ENCODE measurements at places on chromosomes 12 and 14.

GRCh38 chr12:43309959-43310358 lies 242.0 kb downstream of the ADAMTS20 start:
- DNase-seq: no peak

GRCh38 chr14:68786491-68787091 lies 6.3 kb downstream of the ZFP36L1 start:
- DNase-seq: no peak

DNA sequence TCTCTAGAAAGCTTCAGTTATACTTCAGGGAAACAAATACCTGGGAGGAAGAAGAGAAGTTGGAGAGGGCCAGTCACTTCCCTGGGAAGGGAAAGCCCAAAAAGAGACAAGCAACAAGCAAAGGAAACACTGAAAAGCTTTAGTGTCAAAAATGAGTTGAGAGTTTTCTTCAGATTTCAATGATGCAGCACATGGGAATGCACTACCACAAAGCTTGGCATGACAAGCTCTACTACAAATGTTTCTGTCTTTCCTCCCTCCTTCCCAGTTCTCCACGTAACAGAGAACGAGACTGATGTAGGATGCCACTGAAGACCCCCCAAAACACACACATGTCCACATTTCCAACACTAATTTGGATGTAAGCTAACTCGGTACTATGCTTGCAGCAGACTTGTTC lies 26.8 kb upstream of the ADAMTS20 start:
- no peak for DNase-seq

- DNase-seq: no peak
Measured at GRCh38 chr12:92602476-92602875, 100.3 kb upstream of the PLEKHG7 start.

GRCh38 chr12:131368668-131369071 lies 342.2 kb upstream of the SFSWAP start:
- no peak for DNase-seq

DNA sequence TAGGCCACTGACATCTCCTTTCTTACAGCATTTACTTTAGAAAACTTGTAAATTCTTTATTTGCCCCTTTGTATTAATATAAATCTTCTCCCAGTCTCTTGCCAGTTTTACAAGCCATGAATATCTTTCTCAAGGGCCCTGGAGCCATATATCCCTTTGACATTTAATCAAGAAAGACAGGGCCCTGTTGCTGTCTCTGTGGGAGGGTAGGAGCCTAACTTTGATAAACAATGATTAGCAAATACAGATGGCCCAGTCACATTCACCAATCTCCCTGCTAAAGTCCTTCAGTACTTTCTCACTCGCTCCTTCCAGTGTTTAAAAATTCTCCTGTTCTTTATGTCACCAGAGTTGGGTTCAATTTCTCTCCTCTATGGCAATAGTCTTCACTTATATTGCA lies 479.8 kb upstream of the USP15 start:
- no peak for DNase-seq

- DNase-seq: no peak
Measured at GRCh38 chr12:85805654-85806053, 30.6 kb downstream of the RASSF9 start.

DNA sequence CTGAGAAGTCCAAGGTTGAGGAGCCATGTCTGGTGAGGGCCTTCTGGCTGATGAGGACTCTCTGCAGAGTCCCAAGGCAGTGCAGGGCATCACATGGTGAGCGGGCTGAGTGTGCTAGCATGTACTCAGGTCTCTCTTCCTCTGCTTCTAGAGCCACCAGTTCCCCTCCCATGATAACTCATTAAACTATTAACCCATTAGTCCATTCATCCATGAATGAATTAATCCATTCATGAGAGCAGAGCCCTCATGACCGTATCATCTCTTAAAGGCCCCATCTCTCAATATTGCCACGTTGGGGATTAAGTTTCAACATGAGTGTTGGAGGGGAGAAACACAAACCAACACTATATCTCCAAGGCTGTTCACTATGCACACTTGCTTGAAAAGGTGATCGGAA lies 83.7 kb downstream of the TMEM30B start:
- DNase-seq: no peak

DNA sequence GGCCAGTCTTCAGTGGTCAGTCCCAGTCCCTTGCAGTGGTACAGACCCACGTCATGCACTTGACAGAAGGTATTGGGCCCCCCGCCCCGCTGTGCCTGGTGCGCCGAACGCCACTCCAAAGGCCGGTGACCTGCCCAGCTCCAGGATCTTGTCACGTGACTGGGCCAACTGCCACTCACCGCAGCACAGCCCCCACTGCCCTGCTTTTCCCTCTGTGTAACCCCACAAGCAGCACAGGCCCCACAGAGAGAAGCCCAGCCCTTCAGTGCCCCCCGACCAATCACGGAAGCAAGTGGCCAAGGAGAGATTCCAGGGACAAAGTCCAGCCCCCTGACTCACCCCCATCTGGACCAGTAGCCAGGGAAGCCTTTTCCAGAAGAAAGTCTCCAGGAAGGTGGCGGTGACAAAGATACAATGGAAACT lies 498 bp downstream of the GPR132 start:
- DNase-seq: no peak

DNA sequence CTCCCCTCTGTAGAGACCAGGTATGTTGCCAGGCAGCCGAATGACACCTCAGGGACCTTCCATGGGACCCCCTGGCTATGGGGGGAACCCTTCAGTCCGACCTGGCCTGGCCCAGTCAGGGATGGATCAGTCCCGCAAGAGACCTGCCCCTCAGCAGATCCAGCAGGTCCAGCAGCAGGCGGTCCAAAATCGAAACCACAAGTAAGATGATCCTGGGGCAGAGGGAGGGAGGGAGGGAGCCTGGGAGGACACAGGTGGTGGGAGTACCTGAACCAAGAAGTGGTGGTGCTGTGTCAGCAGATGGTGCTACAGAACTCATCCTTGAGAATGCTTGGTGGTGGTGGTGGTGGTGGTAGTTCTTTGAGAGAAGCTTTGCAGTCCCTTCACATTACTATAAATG lies 1.0 kb downstream of the SMARCD1 start:
- no peak for DNase-seq

DNA sequence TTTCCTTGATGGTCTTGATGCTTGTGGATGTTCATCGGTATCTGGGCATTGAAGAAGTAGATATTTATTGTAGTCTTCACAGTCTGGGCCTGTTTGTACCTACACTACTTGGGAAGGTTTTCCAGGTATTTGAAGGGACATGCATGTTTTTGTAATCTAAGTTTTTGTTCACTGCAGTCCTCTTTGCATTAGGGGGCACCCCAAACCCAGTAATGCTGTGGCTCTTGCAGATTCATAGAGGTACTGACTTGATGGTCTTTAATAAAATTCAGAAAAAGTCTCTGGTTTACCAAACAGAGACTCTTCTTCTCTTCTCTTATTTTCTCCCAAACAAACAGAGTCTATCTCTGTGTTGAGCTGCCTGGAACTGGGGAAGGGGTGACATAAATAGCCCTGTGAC lies 150.9 kb upstream of the SLC16A7 start:
- no peak for DNase-seq

DNA sequence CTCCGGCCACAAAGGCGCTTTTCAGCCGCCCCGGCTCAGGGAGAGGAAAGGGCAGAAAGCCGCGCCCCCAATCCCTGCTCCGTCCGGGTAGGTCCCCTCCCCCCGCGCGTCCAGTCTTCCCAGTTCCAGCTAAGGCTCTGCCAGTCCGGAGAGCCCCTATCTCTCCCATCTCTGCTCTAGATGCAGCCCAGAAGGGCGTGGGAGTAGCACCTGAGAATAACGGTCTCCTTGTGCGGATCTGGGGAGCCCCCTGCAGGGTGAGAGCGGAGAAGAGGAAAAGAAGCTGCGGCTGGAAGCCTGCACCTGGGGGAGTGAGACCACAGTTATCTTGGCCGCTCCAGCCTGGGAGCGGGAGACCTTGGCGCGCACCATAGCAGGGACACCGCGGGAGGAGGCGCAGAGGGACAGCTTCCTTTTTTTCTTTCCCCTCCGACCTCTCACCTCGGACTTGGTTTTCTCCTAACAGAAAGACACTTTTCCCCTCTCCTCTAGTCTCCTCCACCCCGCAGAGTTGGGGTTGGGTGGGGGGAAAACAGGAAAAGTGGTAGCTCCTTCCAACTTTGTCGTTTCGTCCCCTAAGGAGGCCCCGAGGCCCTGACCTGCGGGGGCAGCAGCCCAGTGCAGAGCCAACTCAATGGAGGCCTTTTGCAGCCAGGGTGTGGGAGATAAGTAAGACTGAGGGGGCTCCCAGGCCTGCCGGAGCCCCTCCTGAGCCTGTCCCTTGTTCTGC lies 2.4 kb downstream of the DHH start:
- DNase-seq: peak; percentile 39

DNA sequence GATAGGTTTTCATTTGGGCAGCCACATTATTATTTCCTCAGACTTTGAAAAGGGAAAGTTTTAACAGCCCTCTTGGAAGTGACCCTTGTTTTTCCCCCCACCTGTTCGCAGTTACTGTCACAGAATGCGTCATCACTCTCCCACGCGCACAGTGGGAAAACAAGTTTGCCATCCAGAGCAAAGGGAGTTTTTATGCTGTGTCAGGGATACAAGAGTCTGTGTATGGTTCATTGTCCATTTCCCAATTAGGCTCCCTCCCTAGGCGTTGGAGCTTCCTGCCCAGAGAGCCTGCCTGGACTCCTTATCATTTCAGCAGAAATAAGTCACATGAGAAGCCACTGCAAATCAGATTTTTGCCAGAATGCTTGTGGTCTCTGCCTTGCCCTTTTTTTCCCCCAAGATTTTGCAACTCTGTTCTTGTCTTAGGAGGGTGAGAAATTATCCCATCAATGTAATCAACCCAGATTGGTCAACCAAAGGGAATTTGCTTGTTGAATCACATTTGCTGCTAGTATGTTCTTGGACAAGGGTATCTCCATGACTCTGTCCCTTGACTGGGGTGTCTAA lies 104.1 kb downstream of the IGF1 start:
- DNase-seq: no peak

GRCh38 chr12:103677905-103678304 lies 90.8 kb downstream of the STAB2 start:
- no peak for DNase-seq

DNA sequence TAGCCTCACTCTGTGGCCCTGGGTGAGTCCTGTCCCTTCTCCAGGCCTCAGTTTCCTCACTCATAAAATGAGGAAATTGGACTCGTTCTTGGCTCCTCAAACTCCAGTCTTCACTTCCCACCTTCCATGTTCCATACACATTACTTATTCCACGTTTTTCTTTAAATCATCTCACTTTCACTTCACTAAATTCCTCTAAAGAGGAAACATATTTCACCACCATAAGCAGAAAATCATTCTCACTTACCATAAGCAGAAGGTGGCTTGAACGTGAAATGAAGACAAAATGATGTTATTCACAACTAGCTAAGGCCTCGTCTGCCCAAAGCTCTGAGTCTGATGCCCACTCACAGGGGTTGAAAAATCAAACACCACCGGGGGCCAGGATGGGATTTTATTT lies 278.3 kb downstream of the ADGRD1 start:
- DNase-seq: no peak

- DNase-seq: no peak
Measured at GRCh38 chr12:126163984-126164383, 1098.7 kb downstream of the AACS start.

- no peak for DNase-seq
Measured at GRCh38 chr12:132610866-132611602, 652 bp upstream of the LRCOL1 start.

DNA sequence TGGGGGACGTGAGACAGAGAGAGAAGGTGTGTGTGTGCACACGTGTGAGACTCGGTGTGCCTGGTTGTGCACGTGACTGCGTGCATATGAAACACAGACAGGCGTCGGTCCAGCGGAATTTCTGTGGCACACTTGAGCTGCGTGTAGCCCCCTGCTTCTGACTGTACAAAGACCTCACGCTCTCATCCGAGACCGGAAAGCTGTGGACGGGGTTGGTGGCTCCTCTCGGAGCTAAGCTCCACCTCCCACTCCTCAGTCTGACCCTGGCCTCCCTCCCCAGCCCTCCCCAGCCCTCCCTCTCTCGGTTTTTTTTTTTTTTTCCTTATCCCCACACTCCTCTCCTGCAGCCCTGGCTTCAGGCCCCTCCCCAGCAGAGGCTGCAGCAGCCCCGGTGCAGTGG lies 8.3 kb upstream of the C14orf180 start:
- DNase-seq: no peak

DNA sequence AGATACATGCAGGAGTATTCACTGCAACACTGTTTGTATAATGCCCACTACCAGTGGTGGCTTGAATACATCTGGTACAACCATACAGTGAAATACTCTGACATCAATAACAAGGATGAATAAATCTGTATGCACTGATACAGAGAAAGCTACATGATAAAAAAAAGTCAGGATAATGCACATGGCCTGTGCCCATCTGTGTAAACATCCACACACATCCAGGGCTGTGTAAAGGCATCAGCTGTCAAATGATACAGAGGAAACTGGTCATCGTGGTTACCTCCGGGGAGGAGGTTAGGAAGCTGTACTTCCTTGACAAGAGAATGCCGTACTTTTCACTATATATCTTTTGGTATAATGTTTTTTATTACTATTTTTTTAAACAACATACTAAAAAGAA lies 176.6 kb downstream of the FOXN3 start:
- no peak for DNase-seq

DNA sequence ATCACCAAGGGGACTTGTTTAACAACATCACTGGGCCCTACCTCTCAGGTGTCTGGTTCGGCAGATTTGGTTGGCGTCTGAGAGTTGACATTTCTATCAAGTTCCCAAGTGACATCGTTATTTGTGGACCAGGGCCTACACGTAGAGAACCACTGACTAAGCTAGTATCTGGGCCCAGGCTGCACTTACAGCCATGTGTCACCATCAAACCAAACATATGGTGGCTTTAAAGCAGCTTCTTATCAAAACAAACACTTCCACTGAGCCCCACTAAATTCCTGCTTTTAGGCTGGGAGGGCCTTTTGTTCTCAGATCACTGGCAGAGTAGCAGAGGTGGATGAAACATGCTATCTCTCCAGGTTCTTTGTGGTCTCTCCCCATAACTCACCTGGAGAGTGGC lies 220.5 kb downstream of the PELI2 start:
- no peak for DNase-seq

DNA sequence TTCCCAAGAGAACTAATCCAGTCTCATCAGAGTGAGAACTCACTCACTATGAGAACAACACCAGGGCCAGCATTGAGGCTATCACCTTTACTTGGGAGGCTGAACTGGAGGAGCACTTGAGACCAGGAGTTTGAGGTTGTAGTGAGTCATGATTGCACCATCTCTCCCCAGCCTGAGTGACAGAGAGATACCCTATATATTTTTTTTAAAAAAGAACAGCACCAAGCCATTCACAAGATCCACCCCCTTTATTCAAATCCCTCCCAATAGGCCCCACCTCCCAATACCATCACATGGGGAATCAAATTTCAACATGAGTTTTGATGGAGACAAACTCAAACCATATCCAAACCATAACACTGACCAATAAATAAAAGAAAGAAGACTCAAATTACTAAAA lies 3.7 kb upstream of the TMX1 start:
- DNase-seq: no peak

DNA sequence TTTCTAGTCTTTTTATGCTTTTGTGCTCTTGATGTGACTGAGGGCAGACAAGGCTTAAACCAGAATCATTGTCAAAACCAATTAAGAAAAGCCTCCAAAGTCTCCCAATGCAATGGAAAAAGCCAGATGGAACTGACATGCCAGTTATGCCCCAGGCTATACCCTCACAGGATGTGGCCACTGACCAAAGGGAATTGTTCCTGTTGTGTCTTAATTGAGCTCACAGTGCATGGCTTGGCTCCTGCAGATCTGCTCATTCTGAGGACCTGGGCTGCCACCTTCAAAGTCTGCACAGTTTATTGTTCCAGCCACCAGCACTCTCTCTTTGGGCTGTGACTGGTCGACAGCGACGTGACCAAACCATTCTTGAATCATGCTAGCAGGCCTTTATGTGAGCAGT lies 17.1 kb upstream of the BICD1 start:
- DNase-seq: no peak

- DNase-seq: no peak
Measured at GRCh38 chr12:53005215-53005985, 856 bp upstream of the EIF4B start.
